NCI-H146 (cell line): ENCODE measurements at places on chromosomes 6 and 20.
A peak's percentile ranks its signal among the peaks of the same experiment; 100 is the strongest.

GRCh38 chr20:41068806-41069205, 40.2 kb downstream of the TOP1 start:
- no peak for DNase-seq

DNA sequence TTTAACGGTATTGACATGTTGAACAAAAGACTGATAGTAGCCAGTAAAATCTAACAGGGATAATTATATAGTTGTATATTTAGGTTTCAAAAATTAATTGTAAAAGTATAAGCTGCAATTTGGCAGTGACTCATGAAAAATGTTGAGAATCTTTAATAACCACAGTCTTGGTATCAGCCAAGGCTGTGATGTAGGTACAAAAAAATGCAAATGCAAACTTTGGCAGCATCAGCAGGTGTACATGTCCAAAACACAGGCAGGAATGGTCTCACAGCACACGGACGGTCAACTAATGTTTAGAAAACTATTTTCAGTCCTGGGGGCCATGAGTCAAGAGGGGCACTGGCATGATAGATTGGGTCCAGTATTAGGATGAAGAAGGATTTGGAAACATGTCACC, 58.5 kb upstream of the BEND3 start:
- no peak for DNase-seq

GRCh38 chr20:38985060-38985459, 22.9 kb downstream of the DHX35 start:
- no peak for DNase-seq

DNA sequence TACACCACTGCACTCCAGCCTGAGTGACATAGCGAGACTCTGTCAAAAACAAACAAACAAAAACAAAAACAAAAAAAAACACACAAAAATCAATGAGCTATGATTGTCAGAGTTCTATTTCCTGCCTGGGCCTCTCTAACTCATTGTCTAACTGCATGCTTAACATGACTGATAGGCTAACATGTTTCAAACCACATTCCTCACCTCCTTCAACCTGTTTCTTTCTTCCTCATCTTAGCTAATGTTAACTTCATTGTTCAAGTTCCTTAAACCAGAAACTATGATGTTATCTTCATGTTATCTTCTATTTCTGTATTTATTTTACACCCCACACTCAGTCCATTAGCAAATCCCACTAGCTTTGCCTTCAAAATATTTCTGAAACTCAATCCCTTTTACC, 41.5 kb downstream of the BEND6 start:
- DNase-seq: no peak

GRCh38 chr6:67888886-67889681, 746.0 kb upstream of the ADGRB3 start:
- DNase-seq: no peak

DNA sequence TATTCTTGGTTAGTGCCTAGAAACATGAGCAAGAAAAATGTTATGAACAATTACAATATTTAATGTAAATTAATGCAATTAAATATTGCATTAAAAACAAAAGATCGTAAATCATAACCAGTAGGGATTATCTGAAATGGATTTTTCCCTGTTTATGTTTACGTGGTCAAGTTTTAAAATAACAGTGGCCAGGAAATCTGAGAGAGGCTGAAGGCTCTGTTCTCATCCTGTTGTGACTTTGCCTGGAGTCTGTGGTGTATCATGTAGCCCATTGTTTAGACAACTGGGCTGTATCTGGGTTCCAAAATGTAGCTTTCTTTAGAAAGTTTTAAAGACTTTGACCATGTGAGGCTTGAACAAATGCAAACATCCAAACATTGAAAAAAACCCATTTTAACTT, 2.4 kb downstream of the MYO6 start:
- DNase-seq: no peak

- DNase-seq: no peak
Measured at GRCh38 chr6:21615504-21615903, 22.0 kb downstream of the SOX4 start.

DNA sequence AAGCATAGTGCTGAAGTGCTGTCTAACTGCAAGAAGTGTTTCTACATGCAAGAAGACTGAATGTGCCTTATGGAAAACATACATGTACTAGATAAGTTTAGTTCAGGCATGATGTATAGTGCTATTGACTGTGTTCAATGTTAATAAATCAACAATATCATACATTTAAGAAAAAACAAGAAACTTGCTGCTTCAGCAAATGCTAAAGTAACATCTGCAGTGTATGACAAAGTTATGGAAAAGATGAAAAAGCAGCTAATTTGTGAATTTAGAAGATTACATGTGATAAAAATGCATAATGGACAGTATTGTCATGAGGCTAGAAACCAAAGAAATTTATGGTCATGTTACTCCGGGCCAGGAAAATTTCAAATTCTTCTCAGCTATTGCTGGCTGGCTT, 174.9 kb upstream of the SPTLC3 start:
- no peak for DNase-seq

DNA sequence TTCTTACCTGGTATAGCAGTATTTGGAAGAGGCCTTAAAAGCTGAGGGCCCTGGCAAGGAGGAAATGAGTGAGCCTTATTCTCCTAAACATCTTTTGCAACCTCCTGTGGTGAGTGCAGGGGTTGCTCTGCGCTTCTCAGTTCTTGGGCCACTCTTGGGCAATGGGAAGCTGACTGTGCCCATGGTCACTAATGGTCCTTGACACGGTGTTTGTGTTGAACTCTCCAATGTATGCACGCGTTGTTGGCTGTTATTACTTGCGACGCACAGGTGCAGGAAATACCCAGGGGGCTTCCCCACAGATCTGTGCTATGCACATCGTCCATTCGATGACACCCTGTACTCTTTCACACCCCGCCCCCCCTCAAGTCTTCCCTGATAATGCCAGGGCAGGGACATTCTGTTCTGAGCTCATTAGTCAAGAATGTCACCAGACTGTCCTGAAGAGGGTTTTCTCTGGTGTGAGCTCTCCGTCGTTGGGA, 79.7 kb downstream of the EDN1 start:
- DNase-seq: no peak

DNA sequence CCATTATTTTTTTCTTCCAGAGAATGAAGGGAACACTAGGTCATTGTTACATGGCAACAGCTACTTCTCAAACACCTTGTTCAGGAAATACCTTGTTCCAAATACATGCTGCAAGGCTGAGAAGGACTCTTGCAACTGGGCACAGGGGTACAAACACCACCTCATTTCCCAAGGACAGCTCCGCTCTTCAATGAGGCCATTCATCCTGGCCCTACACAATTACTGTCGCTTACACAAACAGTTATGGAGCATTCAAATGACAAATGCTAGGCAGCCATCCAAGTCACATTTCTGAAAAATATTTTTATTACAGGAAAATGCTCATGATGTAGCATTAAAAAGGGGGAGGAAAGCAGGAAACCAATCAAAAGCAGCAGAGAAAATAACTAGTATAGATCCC, 611.9 kb downstream of the DHX35 start:
- no peak for DNase-seq

DNA sequence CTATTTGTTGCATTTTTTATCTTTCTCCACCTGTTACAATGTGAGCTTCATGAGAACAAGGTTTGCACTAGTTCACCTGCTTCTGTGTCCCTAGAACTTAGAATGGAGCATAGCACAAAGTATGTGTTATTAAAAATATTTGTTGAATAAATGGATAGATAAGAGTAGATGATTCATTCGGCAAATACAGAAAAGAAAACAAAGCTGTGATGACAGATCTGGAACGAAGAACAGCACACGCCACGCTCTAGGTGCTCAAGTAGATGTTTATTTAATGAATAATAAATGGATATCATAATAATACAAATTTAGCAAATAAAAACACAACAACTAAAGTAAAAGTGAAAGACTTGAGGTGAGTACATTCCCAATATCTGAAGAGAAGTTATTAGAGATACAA, 273.1 kb downstream of the HAO1 start:
- DNase-seq: no peak

GRCh38 chr6:163180874-163181541, 233.5 kb upstream of the QKI start:
- peak; percentile 53 for DNase-seq

DNA sequence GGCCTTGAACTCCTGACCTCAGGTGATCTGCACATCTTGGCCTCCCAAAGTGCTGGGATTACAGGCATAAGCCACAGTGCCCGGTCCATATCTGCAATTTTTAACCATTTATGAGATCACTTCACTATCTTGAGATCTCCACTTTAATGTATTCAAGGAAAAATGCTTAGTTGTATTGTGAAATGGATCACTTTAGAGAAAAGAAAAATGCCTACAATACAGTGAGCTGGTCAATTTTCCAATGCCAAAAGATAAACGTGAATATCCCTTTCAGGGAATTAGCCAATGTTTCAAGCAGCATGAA, 82.8 kb upstream of the ZNF217 start:
- no peak for DNase-seq

- no peak for DNase-seq
Measured at GRCh38 chr6:152420696-152421095, 216.5 kb downstream of the SYNE1 start.

DNA sequence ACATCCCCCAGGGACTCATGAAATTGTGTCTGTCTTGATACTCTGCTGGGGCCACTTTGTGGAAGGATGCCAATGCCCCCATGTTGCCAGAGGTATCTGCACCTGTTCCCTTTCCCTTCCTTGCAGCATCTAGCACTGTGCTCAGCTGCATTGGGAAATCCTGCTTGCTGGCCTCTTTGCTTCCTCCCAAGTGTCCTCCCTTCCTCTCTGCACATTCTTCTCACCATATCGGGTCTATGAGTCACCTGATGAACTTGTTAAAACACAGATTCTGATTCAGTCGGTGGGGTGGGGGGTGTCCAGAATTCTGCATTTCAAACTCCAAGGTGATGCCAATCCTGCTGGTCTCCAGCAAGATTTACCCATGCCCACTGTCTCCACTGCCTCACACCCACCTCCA, 467.8 kb downstream of the PTPRT start:
- no peak for DNase-seq

GRCh38 chr6:158770533-158771330, 48.4 kb downstream of the EZR start:
- no peak for DNase-seq

- DNase-seq: peak; percentile 92
Measured at GRCh38 chr6:149170564-149171452, 146.7 kb upstream of the TAB2 start.

- no peak for DNase-seq
Measured at GRCh38 chr20:20803011-20803410, 90.6 kb upstream of the RALGAPA2 start.

DNA sequence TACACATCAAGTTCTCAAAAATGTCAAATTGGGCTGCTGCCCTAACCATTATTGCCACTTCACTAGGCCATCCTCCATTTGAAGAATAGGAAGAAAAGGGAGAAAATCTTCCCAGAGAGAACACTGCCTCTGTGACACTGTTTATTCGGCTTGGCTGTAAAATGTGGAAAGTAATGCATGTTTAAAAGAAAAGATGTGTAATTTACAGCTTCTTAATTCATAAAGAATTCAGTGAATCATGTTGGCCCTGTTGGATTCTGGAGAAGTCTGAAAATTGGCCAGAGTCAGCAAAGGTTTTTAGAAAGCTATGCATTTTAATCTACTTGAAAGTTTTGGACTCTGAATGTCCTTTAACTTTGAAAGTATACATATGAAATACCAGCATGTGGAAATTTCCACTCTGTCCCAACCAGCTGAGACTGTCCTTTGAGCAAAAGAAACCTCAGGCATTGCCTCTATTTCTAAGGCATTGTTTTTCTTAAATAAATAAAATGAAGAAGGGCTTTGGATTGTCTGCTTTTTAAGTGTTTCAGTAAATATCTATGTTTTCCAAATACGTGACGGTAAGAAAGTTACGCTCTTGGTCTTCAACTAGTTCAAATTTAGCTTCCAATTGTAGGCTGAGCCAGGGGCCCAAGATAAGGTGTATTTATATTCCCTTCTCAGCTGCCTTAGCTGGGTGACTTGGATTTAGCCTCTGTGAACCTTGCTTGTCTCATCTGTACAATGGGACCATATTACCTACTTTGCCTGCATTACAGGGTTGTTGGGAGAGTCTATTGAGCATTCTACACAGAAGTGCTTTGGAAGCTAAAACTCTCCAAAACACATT, 222.2 kb downstream of the UST start:
- DNase-seq: no peak

DNA sequence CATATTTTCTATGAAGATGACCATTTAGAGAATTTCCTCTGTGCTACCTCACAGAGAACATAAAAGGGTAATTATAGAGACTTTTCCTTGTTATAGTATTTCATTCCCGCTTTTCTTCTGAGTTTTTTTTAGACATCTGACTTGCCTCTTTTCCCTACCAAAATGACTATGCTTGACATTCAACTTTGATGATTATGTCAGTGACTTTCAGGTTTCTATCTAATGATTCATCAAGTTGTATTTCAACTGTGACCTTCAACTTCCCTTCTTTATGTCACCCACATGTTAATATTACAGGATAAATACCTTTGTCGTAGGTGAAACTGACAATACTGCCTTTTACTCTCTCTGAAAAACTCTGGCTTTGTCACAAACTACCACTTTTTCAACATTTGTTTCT, 95.3 kb downstream of the MLIP start:
- no peak for DNase-seq

DNA sequence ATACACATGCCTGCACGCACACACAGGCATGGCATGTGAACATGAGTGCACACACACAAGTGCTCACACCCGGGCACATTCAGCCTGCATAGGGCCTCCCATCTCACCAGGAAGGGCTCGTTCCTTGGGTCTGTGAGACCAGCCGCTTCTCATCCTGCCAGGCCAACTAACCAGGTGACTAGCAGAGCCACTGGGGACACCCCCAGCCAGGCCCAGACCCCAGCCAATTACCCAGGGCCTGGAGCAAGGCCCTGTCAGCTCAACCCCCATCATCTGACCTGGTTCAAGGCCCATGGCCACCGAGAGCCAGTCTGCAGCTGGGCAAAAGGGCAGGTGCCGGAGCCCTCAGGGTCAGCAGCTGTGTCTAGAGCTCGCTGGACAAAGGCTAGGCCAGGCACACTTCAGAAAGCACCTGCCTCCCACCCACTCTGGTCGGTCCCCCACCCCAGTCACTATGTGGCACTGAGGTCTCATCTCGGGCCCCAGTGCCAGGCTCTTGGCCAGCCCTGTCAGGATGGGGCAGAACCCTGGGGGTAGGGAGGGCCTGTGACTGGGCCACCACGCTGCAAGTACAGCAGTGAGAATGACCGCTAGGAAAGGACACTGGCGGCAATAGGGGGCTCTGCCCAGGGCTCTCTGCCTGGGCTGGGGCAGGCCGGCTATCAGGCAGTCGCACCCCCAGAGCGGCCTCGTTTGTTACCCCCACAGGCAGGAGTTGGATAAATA, 26.8 kb upstream of the MRGBP start:
- DNase-seq: no peak

- DNase-seq: peak; percentile 63
Measured at GRCh38 chr20:2697768-2698167, 5.2 kb downstream of the EBF4 start.

DNA sequence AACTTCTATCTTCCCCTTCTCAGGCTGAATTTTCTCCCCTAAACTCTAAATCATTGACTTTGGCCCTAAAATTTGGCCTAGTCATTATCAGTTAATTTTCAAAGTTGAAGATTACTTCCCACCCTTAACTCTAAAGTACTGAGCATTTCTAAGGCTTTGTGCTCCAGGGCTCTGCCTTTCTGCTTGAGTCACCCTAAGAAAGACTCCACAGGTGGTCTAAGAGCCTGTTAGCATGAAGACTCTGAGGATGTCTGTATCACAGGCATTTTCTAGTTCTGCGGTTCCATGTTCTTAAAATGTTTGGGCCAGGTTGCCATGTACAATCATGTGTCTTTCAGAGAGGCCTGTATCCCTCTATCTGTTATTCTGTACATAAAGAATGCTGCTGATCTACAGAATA, 808.1 kb upstream of the MANEA start:
- peak; percentile 17 for DNase-seq
